ENCODE measurements at places on chromosomes 13 and 19. TPM values are rescaled to one million over a fixed set of nuclear protein-coding genes. Genes with fewer than 3 reads are reported as not detected.

The SBK3 gene
- total RNA-seq, result not detected

The KLK3 gene
- total RNA-seq, result not detected

The SYNGR4 gene
- not detected for total RNA-seq

The ERVK3-1 gene
- 37.4 TPM for total RNA-seq

The SPACA4 gene
- not detected for total RNA-seq

The MBD3L2 gene
- not detected for total RNA-seq

The CABP5 gene
- not detected for total RNA-seq

The ZSCAN4 gene
- total RNA-seq, result not detected

The ZBTB7A gene
- 85.1 TPM for total RNA-seq

The BRCA2 gene
- total RNA-seq, result 4.6 TPM

The THAP8 gene
- 6.4 TPM for total RNA-seq

DNA sequence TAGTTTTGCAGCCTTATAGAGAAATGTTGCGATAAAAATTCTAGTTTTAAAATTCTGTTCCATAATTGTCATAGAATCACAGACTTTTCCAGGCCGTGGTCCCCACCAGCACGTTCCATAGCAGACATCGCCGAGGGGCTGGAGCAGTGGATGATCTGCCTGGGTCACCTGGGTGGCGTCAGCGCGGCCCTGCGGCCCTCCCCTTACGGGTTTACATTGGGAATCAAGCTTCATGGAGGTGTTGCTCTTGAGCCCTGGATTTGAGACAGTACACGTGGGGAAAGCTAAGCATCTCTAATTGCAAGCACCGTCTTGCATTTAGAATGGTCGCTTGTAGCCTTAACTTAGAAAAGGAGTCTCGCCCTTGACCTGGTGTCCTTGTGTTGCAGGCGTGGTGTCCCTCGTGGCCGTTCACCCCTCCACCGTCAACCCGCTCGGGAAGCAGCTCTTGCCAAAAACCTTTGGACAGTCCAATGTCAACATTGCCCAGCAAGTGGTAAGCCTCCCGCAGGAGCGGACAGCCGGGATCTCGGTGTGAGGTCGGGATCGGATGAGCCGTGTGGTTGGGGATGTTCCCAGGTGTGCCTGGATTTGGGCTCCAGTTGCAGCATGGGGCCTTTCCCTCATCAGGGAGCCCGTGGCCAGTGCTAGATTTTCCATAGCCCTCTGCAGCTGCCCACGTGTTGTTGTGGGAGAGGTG is 35.1 kb downstream of the ATP4B start:
- DNase-seq, result no peak

DNA sequence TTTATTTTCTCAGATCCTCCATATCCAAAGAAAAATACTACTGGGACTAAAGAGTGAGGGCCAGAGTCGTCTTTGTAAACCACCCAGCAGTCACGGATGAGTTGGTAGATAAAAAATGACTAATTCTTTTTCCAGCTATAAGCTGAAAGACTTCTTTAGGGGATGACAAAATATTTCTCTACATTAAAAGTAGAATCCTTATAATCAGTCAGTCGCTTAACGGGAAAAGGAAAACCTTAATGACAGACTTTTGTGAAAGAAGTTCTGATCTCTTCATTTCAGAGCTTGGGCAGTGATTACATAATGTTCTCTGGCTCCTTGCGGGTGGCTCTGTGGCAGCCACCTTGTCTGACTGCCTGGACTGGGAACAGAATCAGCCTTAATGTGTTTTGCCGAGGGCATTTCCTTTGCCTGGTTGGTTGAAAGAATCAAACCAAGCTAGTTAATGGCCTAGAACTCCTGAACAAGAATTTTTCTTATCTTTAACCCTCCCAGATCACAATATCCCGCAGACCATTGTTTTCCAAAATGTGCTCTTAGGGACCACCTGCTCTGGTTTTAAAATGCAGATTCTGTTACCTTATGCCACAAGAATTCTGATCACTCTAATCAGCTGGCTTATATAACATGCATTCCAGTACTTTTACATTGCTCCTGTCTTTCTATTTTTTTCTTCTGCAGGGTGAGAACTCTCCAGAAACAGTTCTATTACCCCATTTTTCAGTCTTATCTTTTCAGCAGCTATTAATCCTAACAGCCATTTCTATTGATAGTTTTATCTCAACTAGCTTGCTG is 2.5 kb downstream of the ITM2B start:
- DNase-seq, result no peak

- DNase-seq, result no peak
Measured at GRCh38 chr19:11435833-11436313, 438 bp downstream of the PRKCSH start.

DNA sequence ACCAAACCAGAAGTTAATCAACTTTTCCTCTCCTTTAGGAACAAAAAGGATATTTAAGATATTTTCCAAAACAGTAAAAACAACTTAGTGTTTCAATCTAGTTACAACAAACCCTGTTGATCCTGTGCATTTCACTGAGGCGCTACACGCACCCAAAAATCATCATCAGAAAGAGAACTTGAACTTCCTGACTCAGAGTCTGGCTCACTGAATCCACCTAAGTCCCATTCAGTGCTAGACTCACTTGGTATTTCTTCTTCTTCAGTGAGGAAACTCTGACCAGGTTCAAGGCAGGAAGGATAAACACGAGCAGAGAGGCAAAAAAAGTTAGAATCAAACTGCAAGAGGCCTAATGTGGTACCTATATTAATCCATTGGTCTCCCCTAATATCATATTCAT is 2.2 kb downstream of the KBTBD6 start:
- no peak for DNase-seq

DNA sequence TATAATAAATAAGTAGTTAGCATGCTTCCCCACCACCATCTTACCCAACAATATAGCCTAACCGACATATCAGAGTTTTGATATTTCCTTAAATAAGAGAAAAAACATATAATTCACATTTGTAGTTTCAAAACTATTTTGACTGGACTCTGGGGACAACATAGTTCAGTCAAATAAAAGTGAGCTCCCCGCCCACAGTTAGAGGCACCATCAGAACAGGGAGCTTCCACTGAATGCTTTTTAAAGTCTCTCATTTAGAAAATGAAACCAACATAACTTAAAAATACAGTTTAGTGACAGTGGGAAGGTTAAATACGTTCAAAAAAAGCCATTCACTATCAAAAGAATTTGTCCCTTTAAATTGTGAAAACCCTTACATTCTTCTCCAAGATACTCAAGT is 92.8 kb downstream of the EPSTI1 start:
- no peak for DNase-seq

DNA sequence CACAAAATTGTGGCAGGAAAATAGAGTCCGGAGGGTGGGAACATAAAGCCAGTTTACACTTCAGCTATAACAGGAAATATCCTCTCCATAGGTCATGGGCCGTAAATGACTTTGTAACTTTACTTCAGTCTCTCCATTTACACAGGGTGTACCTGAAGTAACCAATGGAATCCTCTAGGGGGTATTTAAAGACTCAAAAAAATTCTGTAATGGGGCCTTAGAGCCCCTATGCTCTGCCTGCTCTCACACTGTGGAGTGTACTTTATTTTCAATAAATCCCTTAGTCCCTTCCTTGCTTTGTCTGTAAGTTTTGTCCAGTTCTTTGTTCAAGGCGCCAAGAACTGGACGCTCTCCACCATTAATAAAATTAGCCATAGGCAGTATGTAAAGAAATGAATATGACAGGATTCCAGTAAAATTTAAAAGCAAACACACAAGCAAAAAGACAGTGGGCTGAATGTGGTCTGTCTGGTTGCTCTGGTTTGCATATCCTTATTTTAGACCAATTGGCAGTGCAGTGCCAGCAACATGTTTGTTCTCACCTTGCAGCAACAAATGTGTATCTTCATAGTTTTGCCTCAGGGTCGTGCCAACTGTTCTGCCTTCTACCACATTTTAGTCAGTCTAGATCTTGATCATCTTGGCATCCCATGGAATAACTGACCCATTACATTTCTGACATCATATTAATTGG is 801.5 kb upstream of the SPRY2 start:
- DNase-seq, result no peak

DNA sequence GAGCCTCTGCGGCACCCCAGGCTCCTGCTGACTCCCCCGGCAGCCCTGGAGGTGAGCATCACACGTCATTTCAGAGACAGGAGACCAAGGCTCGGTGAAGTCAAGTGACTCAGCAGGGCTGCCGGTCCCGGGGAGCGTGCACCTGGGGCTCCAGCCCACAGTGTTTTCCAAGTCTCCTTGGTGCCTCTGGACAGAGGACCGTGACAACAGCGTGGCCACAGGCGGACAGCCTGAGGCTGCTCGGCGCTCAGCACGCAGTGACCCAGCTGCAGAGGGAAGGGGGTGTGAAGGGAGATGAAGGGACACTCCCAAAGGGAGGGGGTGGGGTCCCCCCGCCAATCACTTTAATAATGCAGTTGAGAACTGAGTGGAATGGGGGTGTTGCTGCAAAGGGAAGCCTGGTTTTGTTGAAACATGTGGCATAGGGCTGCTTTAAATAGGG is 17.5 kb upstream of the ASPDH start:
- no peak for DNase-seq

DNA sequence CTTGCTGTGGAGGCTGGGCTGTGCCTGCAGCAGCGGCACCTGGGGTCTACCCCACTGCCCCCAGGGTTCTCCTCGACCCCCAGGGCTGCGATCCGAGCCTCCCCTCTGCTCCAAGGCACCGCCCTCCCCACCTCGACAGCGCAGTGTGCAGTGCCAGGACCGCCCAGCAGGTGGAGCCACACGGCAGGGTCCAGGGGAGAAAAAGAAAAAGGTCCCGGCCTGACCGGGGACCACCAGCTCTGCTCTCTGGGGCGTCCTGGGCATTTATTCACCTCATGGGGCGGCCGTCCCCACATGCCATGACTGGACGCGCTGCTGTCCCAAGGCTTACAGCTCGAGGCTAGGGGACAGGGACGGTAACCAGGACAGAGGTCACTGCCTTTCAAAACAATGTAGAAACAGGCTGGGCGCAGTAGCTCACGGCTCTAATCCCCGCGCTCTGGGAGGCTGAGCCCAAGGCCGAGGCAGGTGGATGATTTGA is 10.6 kb downstream of the REXO1 start:
- no peak for DNase-seq

DNA sequence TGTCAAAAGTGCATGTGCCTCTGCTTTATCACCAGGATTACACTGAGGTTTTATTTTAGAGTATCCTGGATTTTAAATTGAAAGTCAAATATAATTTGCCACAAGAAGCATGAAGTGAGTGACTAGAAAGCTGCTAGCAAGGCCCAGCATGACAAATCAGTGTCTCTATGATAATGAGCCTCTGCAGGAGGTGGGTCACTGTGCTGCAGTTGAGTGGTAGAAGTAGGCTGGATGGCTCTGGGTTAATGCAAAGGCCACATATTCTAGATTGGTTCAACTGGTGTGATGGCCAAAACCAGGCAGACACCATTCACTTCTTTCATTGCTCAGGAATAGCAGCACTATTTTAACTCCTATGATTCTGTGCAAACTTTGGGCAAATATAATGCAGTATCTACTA is 491.5 kb downstream of the OLFM4 start:
- DNase-seq, result no peak

DNA sequence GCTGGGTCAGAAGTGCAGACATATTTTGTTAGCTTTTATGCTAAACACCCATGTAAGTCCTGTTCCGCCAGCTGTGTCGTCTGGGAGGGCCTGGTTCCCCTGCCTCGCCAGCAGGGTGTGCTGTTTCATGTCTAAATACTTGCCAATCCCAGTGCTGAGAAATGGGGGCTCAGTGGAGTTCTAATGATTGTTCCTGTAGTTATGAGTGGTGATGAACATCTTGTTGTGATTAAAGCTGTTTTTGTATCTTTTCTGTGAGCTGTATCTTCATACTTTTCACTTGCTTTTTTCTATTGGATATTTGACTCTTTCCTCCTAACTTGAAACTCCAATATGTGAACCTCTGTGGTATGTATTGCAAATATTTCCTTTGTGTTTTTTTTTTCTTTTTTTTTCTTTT is 32.7 kb downstream of the KDM4B start:
- DNase-seq, result no peak

GRCh38 chr19:41299046-41299754 is 10.8 kb upstream of the CCDC97 start:
- no peak for DNase-seq

DNA sequence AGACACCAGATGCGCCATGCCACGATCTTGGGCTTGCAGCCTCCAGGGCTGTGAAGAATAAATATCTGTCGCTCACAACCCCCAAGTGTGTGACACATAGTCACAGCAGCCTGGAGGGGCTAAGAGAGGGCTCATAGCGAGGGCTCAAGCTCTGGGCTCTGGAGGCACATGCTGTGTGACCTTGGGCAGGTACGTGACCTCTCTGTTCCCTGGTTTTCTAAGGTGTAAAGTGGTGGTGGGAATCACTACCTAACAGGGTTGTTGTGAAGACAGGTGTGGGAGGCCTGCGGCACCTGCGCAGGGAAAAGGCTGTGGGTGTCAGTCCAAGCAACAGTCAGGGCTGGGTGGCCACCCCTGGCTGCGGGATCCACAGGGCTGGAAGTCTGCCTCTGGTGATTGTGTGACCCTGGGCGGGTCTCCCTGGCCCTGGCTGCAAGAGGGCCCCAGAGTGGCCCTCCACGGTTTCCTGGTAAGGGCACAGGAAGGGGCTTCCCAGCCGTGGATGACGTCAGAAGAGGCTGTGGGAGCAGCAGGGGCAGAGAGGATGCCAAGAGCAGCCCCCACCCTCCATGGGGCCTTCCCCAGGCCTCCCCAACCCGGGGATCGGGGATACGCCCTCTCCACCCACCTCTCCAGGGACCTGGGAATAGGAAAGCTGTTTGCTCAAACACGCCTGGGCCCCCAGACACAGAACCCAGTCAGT is 218.8 kb upstream of the SGCG start:
- no peak for DNase-seq

- DNase-seq, result no peak
Measured at GRCh38 chr19:45587873-45588272, 3.3 kb upstream of the OPA3 start.

GRCh38 chr13:75897386-75897785 is 261.3 kb downstream of the LMO7 start:
- no peak for DNase-seq

GRCh38 chr13:100014621-100015020 is 33.0 kb downstream of the ZIC2 start:
- DNase-seq, result no peak

GRCh38 chr13:97568850-97569249 is 134.9 kb downstream of the RAP2A start:
- no peak for DNase-seq

- no peak for DNase-seq
Measured at GRCh38 chr13:68584776-68585175, 1354.6 kb upstream of the PCDH9 start.

DNA sequence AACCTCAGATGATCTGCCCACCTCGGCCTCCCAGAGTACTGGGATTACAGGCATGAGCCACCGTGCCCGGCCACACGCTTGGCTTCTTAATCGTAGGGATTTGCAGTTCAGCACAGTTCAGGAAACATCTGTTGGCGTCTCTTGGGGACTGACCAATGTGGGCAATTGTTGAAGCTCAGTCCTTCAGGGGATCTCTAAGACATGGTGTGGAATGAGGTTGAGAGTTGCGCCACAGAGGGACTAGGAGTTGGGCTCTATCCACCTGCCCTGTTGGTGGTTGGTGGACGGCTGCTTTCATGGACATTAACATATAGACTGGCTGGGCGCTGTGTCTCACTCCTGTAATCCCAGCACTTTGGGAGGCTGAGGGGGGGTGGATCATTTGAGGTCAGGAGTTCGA is 37.3 kb upstream of the SIN3B start:
- DNase-seq, result no peak

GRCh38 chr13:74367193-74367592 is 233.0 kb upstream of the KLF12 start:
- DNase-seq, result no peak

- DNase-seq, result no peak
Measured at GRCh38 chr19:39939556-39939955, 5.1 kb upstream of the FCGBP start.
